Progenitor cell of endocrine pancreas (in vitro differentiated cells): ENCODE measurements at places on chromosomes 2 and 18. TPM values are rescaled to one million over a fixed set of nuclear protein-coding genes. Genes with fewer than 3 reads are reported as not detected.

DNA sequence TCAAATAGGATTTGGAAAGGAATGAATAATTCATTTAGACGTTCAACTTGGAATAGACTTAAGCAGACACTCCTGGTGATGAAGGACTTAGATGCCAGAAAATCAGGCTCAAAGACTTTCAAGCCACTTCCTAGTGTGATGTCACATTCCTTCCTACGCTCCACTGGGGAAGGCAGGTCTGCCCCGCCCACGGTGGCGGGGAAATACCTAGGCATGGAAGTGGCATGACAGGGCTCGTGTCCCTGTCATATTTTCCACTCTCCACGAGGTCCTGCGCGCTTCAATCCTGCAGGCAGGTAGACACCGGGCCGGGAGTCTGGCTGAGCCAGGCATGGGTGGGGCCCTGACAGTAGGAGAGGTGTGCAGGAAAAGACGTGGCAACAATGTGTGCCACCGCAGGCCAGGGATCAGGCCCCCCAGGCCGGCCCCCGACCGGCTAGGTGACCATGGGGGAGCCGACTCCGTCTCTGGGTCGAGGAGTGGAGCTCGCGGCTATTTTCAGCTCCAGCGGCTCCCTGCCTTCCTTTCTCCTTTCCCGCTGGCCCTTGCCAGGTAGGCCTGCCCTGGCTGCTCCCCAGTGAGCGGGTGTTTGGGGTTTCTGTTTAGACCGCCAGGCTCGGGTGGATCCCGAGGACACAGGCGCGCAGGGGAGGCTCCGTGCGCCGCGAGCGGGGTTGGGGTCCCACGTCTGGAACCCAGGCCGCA lies at the start of gene IL1RL2:
Gene IL1RL2, plus strand, starts transcription at position 233 of the 705 bp plus-strand sequence. CDS start 845 bp downstream, outside the sequence.
- H3K27me3 ChIP-seq, result peaks cover 33% of the 10 kb centered on the region
- peaks cover 4% of the 10 kb centered on the region for H3K4me1 ChIP-seq
- no peaks in the 10 kb centered on the region for H3K36me3 ChIP-seq
- no peak for DNase-seq
- peak within 1 kb of the TSS; percentile 41 for H3K27ac ChIP-seq
- H3K4me3 ChIP-seq, result peak within 1 kb of the TSS; percentile 73

FHOD3 gene
- 1.6 and 2.6 TPM in 2 replicates for total RNA-seq

GRCh38 chr18:5969989-5970403 lies 74.7 kb upstream of the TMEM200C start:
- no peaks in the 10 kb centered on the region for H3K36me3 ChIP-seq
- DNase-seq, result no peak
- H3K4me1 ChIP-seq, result peaks cover 16% of the 10 kb centered on the region
- H3K4me3 ChIP-seq, result no peak overlapping the region
- H3K27me3 ChIP-seq, result no peaks in the 10 kb centered on the region
- H3K27ac ChIP-seq, result peak overlapping the region; percentile 71

- no peaks in the 10 kb centered on the region for H3K4me1 ChIP-seq
- DNase-seq, result no peak
- H3K4me3 ChIP-seq, result no peak overlapping the region
Observed at GRCh38 chr2:46187112-46187618, 110.0 kb upstream of the EPAS1 start.

HOXD12 gene
- not detected in 2 replicates for total RNA-seq

- H3K36me3 ChIP-seq, result no peaks in the 10 kb centered on the region
- no peak for DNase-seq
- no peaks in the 10 kb centered on the region for H3K4me1 ChIP-seq
- H3K27me3 ChIP-seq, result no peaks in the 10 kb centered on the region
Observed at GRCh38 chr2:123853161-123853560, 171.9 kb upstream of the CNTNAP5 start.

DNA sequence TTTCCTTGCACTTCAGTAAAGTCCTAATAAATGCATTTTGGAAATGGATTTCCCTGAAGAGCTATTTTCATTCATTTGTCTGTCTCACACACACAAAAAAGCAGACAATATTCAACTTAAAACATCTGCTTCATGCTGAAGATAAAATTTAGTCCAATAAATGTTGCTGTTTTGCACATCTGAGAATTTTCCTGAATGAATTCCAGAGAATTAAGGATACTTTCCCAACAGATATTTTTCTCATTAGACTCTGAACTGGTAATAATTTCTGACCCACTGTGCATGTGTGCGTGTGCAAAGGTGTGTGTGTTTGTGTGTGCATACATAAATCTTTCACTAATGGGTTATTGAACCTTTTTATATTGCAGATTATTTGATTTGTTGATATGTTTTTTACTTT lies 390.2 kb upstream of the TMEFF2 start:
- peaks cover 6% of the 10 kb centered on the region for H3K4me1 ChIP-seq
- H3K27ac ChIP-seq, result no peak overlapping the region
- no peak overlapping the region for H3K4me3 ChIP-seq
- no peak for DNase-seq

DNA sequence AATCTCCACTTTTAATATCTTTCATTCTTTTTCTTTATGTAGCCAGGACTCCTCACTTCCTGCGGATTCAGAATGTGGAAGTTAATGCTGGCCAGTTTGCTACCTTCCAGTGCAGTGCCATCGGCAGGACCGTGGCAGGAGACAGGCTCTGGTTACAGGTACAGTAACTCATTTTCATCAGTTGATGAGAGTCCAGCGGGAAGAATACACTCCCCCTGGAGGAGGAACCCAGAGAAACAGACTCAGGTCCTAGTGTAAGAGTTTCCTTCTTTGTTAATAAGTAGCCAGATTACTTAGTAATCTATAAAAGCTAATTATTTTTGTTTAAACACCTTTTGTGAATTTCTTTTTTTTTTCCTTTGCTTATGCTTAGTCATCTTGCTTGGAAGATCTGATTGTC lies 359.4 kb downstream of the PTPRM start:
- no peak overlapping the region for H3K4me3 ChIP-seq
- H3K27ac ChIP-seq, result peak overlapping the region; percentile 84
- peaks cover 21% of the 10 kb centered on the region for H3K4me1 ChIP-seq
- no peaks in the 10 kb centered on the region for H3K36me3 ChIP-seq

TMEM182 gene
- 6.4 and 8.1 TPM in 2 replicates for total RNA-seq

- H3K27ac ChIP-seq, result no peak overlapping the region
- no peaks in the 10 kb centered on the region for H3K27me3 ChIP-seq
- no peak overlapping the region for H3K4me3 ChIP-seq
- H3K36me3 ChIP-seq, result peaks cover 2% of the 10 kb centered on the region
- no peak for DNase-seq
Observed at GRCh38 chr2:69645921-69646320, 2.4 kb upstream of the AAK1 start.

DNA sequence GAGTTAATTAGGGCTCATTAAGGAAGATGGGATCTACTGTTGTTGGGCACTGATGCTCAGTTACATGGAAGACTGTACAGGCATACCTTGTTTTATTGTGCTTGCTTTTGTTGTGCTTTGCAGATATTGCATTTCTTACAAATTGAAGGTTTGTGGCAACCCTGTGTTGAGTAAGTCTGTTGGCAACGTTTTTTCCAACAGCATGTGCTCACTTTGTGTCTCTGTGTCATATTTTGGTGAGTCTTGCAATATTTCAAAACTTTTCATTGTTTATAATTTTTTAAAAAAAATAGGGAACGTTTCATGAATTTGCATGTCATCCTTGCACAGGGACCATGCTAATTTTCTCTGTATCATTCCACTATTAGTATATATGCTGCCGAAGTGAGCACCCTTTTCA lies 15.6 kb downstream of the PHLPP1 start:
- peaks cover 14% of the 10 kb centered on the region for H3K36me3 ChIP-seq
- H3K4me1 ChIP-seq, result peaks cover 5% of the 10 kb centered on the region
- no peaks in the 10 kb centered on the region for H3K27me3 ChIP-seq
- no peak overlapping the region for H3K27ac ChIP-seq
- H3K4me3 ChIP-seq, result no peak overlapping the region

GRCh38 chr2:197480165-197481036 lies 19.2 kb downstream of the HSPD1 start:
- no peak overlapping the region for H3K4me3 ChIP-seq
- no peak for DNase-seq
- peaks cover 17% of the 10 kb centered on the region for H3K36me3 ChIP-seq
- H3K4me1 ChIP-seq, result peaks cover 2% of the 10 kb centered on the region

MROH2A gene
- not detected in 2 replicates for total RNA-seq

IL36RN gene
- total RNA-seq, result 0.13 TPM in 1 of 2 replicates, not detected in the other

MOGAT1 gene
- 0.74 and 0.98 TPM in 2 replicates for total RNA-seq

DNA sequence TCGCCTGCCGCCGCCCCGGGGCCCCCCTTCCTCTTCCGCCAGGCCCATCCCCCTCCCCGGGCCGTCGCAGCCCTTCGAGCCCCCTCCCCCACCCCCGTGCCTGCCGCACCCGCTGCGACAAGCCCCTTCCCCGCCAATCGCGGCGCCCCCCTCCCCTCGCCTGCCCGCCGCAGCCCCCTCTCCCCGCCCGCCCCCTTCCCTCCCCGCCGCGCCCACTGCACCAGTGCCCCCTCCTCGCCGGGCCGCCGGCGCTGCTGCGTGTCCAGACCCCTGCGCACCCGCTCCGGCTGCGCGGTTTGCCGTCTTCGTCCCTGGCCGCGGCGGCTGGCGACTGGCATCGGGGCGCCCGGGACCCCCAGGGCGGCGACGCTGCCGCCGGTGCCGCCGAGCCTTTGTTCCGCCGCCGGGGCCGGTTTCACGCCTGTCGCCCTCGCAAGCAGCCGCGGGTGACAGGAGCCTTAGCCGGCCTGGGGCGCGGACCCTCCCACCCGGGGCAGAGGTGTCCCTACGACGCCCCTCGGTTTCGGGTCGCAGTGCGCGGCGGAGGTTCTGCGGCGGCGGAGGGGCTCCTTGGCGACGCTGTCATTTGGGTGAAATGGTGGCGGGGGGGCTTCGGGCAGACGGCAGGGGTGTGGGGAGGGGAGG lies 18.1 kb downstream of the GPC1 start:
- H3K4me1 ChIP-seq, result peaks cover 27% of the 10 kb centered on the region
- no peak for DNase-seq
- H3K27me3 ChIP-seq, result peaks cover 4% of the 10 kb centered on the region

DNA sequence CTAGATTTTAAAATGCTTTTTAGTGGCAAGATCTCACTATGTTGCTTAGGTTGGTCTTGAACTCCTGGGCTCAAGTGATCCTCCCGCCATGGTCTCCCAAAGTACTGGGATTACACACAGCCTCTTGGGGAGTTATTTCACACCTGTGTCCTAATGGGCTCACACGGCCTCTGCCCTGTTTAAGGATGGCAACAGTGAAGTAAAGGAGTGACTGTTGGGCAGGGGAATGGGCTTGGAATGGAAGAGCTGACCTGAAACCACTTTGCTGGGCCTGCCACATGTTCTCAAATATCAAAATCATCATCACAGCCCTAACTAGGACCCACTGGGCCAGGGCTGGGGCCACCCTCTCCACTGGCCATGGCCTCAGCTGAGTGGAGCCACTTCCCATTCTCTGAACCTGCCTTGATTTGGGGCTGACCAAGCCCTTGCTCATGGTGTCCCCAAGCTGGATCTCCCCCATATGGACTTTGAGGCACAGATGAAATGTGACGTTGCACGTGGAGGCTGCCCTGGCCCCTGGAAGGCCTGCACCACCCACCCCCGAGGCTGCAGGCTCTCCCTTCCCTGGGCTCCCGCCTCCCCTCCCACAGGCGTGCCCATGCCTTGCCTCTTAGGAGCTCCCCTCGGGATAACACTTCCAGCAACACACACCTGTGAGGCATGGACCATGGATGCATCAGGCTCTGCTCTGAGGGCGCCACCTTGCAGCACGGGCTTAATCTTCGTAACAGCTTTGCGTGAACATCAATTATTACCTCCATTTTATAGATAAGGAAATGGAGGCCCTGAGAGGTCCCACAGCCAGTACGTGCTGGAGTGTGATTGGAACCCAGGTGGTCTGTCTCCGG lies 71.8 kb upstream of the SMAD7 start:
- H3K4me1 ChIP-seq, result no peaks in the 10 kb centered on the region
- H3K27ac ChIP-seq, result no peak overlapping the region
- H3K27me3 ChIP-seq, result no peaks in the 10 kb centered on the region

- DNase-seq, result no peak
- H3K27me3 ChIP-seq, result no peaks in the 10 kb centered on the region
- no peak overlapping the region for H3K4me3 ChIP-seq
Observed at GRCh38 chr2:165471349-165471950, 2.0 kb downstream of the CSRNP3 start.

CIB4 gene
- total RNA-seq, result not detected in 2 replicates

IGFBP5 gene
- total RNA-seq, result 73.9 and 75.3 TPM in 2 replicates
